ENCODE measurements at places on chromosomes 4 and X.
A peak's percentile ranks its signal among the peaks of the same experiment; 100 is the strongest.

DNA sequence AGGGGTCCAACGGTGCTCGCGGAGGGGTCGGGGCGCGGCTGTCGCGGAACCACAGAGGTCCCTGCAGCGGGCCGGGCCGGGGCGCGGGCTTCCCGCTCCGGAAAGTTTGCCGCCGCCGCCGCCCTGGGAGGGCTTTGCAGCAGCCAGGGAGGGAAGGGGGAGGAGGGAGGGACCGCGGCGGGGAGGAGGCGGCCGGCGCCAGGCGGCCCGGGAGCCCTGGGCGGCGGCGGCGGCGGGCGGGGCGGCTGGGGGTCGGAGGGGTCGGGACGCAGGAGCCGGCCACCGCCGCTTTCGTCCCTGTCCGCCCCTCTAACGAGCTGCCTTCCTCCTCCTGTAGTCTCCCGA lies 375 bp downstream of the FGFR3 start:
- no peak for DNase-seq
- H3K4me1 ChIP-seq: no peaks in the 10 kb centered on the region

- H3K27ac ChIP-seq: no peak overlapping the region
- no peak for DNase-seq
- peaks cover 36% of the 10 kb centered on the region for H3K27me3 ChIP-seq
These were observed 167.0 kb downstream of the AASDH start for GRCh38 chr4:56220261-56220660.

- no peak for DNase-seq
- H3K4me1 ChIP-seq: no peaks in the 10 kb centered on the region
- H3K36me3 ChIP-seq: no peaks in the 10 kb centered on the region
- H3K27ac ChIP-seq: no peak overlapping the region
- H3K27me3 ChIP-seq: no peaks in the 10 kb centered on the region
- no peak overlapping the region for H3K4me3 ChIP-seq
These were observed 365.5 kb downstream of the RAB28 start for GRCh38 chr4:13118633-13119032.

DNA sequence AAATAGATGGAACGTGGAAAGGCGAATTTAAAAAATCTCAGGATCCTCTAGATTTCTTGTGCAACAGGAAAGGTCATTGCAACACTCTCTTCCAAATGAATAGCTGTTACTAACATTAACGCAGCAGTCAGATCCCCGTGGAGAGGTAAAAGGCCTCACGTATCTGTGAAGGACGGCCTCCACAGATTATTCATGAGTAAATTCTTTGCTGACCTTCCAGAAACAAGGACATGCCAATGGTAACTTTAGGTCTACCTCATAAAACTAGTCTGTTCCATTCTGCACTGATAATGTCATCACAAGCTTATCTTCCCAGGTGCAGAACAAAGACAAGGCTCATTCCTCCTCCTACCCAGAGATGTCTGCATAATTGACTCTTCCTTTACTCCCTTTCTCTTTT lies 16.1 kb upstream of the REPS2 start:
- no peak for DNase-seq
- H3K4me3 ChIP-seq: no peak overlapping the region
- no peaks in the 10 kb centered on the region for H3K4me1 ChIP-seq
- H3K27ac ChIP-seq: no peak overlapping the region

GRCh38 chr4:13523105-13523477 lies 21.2 kb downstream of the NKX3-2 start:
- H3K4me1 ChIP-seq: peaks cover under 1% of the 10 kb centered on the region
- H3K36me3 ChIP-seq: peaks cover 9% of the 10 kb centered on the region
- peak overlapping the region; percentile 49 for H3K4me3 ChIP-seq
- H3K27me3 ChIP-seq: peaks cover 61% of the 10 kb centered on the region
- no peak for DNase-seq

- no peaks in the 10 kb centered on the region for H3K27me3 ChIP-seq
- no peak overlapping the region for H3K27ac ChIP-seq
- peaks cover 31% of the 10 kb centered on the region for H3K36me3 ChIP-seq
- no peak overlapping the region for H3K4me3 ChIP-seq
- DNase-seq: no peak
These were observed 3.0 kb downstream of the CISD2 start for GRCh38 chr4:102871772-102872171.

- peaks cover 10% of the 10 kb centered on the region for H3K36me3 ChIP-seq
- DNase-seq: no peak
- no peak overlapping the region for H3K27ac ChIP-seq
- peaks cover 16% of the 10 kb centered on the region for H3K4me1 ChIP-seq
These were observed 99.8 kb downstream of the PHKA2 start for GRCh38 chrX:18883961-18884765.

GRCh38 chr4:30989508-30989907 lies 269.3 kb downstream of the PCDH7 start:
- no peaks in the 10 kb centered on the region for H3K36me3 ChIP-seq
- no peak for DNase-seq
- H3K4me1 ChIP-seq: no peaks in the 10 kb centered on the region

GRCh38 chr4:82833696-82834313 lies 35.2 kb upstream of the SCD5 start:
- no peak overlapping the region for H3K4me3 ChIP-seq
- no peaks in the 10 kb centered on the region for H3K27me3 ChIP-seq
- no peak overlapping the region for H3K27ac ChIP-seq
- H3K36me3 ChIP-seq: peaks cover 40% of the 10 kb centered on the region

DNA sequence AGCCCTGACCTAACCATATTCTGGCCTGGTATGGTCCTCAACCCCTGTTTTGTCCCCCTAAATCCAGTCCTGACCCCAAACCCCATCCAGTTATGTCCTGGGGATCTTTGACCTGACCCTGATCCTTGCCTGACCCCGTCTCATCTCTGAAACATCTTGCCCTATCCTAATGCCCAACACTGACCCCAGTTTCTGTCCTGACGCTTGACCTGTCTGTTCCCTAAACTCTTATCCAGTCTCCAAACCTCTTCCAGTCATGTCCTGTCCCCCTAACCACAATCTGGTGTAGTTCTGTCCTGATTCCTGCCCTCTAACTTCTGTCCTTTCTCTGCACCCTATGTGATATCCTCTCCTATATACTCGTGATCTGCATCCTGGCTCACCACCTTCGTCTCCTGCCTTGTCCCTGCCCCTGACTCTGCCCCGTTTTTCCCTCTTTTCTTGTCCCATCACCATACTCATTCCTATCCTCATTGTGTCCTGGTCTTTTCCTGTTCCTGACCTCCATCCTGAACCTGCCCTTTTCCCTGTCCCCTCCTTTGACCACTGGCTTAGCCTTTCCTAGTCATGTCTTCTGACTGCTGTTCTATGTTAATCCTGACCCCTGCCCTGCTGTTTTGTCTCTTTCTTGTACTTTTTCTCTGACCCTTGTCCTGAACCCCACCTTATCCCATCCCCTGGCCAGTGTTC lies 4.6 kb upstream of the CCDC120 start:
- DNase-seq: no peak
- peaks cover 8% of the 10 kb centered on the region for H3K36me3 ChIP-seq
- peak overlapping the region; percentile 79 for H3K4me3 ChIP-seq

GRCh38 chrX:78659955-78660354 lies 827 bp upstream of the RTL3 start:
- DNase-seq: no peak
- no peak overlapping the region for H3K27ac ChIP-seq
- H3K27me3 ChIP-seq: no peaks in the 10 kb centered on the region
- H3K36me3 ChIP-seq: peaks cover 3% of the 10 kb centered on the region
- peaks cover 4% of the 10 kb centered on the region for H3K4me1 ChIP-seq

GRCh38 chr4:183960046-183960420 lies 54.9 kb downstream of the STOX2 start:
- H3K4me3 ChIP-seq: no peak overlapping the region
- H3K36me3 ChIP-seq: no peaks in the 10 kb centered on the region
- no peak overlapping the region for H3K27ac ChIP-seq
- DNase-seq: no peak

GRCh38 chrX:11591723-11592346 lies 73.9 kb downstream of the ARHGAP6 start:
- no peak overlapping the region for H3K27ac ChIP-seq
- no peaks in the 10 kb centered on the region for H3K36me3 ChIP-seq
- peaks cover 3% of the 10 kb centered on the region for H3K4me1 ChIP-seq
- DNase-seq: no peak
- no peak overlapping the region for H3K4me3 ChIP-seq
- H3K27me3 ChIP-seq: peaks cover 8% of the 10 kb centered on the region

DNA sequence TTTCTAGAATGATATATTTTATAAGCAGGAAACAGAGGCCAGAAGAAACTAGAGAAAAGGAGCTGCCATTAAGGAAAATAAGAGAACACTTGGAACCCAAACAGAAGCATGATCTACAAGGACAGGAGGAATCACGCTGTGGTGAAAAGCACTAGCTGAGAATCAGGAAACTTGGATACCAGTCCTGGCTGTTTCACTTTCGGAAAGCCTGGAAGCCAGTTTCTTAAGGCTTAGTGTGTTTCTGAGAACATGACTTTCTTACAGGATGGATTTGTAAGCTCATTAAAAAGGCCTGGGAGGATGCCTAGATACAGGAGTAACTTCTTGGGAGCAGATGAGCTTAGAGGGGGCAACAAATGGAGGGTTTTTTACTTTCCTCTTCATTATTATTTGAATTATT lies 36.9 kb downstream of the TLL1 start:
- no peak for DNase-seq
- no peak overlapping the region for H3K4me3 ChIP-seq
- H3K4me1 ChIP-seq: no peaks in the 10 kb centered on the region
- no peaks in the 10 kb centered on the region for H3K36me3 ChIP-seq

GRCh38 chrX:85808217-85808616 lies 239.1 kb downstream of the CHM start:
- DNase-seq: no peak
- H3K4me1 ChIP-seq: no peaks in the 10 kb centered on the region
- H3K27ac ChIP-seq: no peak overlapping the region
- H3K27me3 ChIP-seq: no peaks in the 10 kb centered on the region
- H3K4me3 ChIP-seq: no peak overlapping the region

DNA sequence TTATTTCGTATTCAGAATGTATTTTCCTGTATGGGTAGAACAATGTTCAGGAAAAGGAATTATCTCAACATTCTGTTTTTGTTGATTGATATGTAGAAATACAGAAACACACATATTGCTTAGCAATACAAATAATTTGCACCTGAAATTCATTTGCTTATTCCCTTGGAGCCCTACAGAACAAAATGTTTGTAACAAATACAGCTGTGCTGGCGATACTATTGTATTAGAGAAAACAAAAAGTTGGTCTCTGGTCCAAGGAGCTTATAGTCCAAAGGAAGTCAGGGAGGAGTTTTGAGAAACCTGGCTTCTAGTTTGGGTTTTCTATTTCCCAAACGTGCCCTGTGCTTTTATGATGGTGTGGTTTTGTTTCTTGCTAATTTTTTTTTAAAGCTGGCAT lies 37.8 kb upstream of the CAPN6 start:
- DNase-seq: no peak
- H3K27me3 ChIP-seq: peaks cover 7% of the 10 kb centered on the region
- H3K4me3 ChIP-seq: no peak overlapping the region
- no peak overlapping the region for H3K27ac ChIP-seq
- H3K36me3 ChIP-seq: no peaks in the 10 kb centered on the region

- no peaks in the 10 kb centered on the region for H3K4me1 ChIP-seq
- no peaks in the 10 kb centered on the region for H3K36me3 ChIP-seq
- no peak overlapping the region for H3K27ac ChIP-seq
- no peaks in the 10 kb centered on the region for H3K27me3 ChIP-seq
- DNase-seq: no peak
These were observed 85.6 kb upstream of the KIT start for GRCh38 chr4:54572152-54572542.

DNA sequence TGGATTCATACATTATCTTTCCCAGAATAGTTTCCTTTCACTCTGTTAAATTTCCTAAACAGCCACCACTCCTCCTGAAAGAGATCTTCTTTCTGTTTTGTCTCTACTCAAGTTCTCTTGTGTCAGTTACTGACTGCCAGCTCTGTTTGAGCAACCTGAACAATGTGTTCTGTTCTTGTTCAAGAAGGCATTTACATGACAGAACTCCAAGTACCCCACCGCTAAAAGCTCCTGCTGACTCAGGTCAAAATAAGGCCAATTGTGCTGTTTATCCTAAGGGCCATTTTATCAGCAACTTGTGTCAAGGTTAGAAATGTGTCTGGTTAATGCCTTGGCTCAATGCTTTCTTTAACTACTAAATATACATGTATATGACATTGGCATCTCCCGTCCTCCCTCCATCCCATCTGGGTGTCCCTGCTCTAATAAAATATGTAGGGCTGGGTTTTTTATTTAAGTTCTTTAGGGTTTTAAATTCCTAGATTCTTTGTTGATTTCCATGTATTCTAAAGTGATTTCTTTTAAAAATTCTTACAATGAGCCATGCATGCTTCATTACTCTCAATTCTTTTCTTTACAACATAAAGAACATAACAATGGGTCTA lies 144.3 kb upstream of the PAQR3 start:
- no peak for DNase-seq
- no peak overlapping the region for H3K4me3 ChIP-seq
- H3K36me3 ChIP-seq: no peaks in the 10 kb centered on the region
- H3K27ac ChIP-seq: no peak overlapping the region
- no peaks in the 10 kb centered on the region for H3K4me1 ChIP-seq
- H3K27me3 ChIP-seq: no peaks in the 10 kb centered on the region

GRCh38 chr4:163858515-163858914 lies 364.0 kb downstream of the TMA16 start:
- H3K27me3 ChIP-seq: no peaks in the 10 kb centered on the region
- no peaks in the 10 kb centered on the region for H3K36me3 ChIP-seq

GRCh38 chr4:2574863-2575262 lies 38.4 kb downstream of the FAM193A start:
- no peak overlapping the region for H3K4me3 ChIP-seq
- DNase-seq: no peak
- H3K36me3 ChIP-seq: peaks cover 5% of the 10 kb centered on the region
- H3K27me3 ChIP-seq: no peaks in the 10 kb centered on the region
- H3K4me1 ChIP-seq: peaks cover 52% of the 10 kb centered on the region
- H3K27ac ChIP-seq: no peak overlapping the region

DNA sequence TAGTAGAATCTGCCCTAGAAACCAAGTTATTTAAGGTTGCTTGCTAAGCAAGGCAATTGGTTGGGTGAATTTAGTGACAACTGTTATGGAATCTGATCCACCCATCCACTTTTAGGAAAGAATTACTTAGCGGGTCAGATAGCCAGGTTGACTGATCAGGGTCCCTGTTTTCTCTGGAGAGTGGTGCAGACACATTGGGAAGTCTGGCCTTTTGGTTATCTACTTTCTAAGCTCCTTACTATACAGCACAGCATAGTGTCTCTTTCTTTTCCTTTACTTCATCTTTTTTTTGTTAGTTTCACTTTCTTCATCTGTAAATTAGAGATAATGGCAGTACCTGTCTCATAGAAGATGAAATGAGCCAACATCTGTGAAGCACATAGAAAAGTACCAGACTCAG lies 7.4 kb downstream of the HERC3 start:
- H3K27ac ChIP-seq: peak overlapping the region; percentile 59
- DNase-seq: no peak
- peaks cover 57% of the 10 kb centered on the region for H3K4me1 ChIP-seq
- H3K36me3 ChIP-seq: peaks cover 15% of the 10 kb centered on the region

Data from effector memory CD8-positive, alpha-beta T cell (primary cell).